ENCODE measurements at places on chromosomes 1 and 21.

- peak; percentile 83 for DNase-seq
Observed at GRCh38 chr1:33256471-33257206, at the start of gene ZNF362. TSS of gene ZNF362 (plus strand) at chr1:33256492. CDS start at chr1:33270575, 14,083 bp downstream.

GRCh38 chr1:246317332-246318035 lies 189.6 kb downstream of the SMYD3 start:
- no peak for DNase-seq

DNA sequence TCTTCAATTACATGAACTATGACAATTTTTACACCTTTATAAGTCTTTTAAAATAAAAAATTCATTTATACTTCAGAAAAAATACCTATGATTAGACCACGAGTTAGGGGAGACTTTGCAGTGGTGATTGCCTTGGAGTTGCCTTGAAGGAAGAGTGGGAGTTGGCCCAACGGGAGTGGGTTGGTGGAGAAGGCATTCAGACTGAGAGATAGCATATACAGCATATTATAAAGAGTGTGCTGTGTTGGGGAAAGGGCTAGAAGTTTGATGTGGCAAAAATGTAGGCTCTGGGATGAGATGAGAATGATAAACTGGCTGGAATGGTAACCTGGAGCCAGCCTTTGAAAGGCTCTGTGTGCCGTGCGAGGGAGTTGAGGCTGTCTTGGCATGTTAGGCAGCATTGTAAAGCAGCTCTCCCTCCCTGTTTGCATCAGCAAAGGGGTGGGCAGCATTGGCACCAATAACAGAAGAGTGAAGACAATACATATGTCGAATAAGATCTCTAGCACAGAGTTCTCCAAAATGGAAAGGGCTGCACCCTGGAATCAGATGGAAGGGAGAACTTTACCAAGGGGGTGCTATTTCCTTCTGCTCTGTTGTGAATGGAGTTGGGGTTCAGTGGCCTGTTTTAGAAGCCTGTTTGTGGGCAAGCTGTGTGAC lies 24.4 kb downstream of the MPZL1 start:
- DNase-seq: no peak

DNA sequence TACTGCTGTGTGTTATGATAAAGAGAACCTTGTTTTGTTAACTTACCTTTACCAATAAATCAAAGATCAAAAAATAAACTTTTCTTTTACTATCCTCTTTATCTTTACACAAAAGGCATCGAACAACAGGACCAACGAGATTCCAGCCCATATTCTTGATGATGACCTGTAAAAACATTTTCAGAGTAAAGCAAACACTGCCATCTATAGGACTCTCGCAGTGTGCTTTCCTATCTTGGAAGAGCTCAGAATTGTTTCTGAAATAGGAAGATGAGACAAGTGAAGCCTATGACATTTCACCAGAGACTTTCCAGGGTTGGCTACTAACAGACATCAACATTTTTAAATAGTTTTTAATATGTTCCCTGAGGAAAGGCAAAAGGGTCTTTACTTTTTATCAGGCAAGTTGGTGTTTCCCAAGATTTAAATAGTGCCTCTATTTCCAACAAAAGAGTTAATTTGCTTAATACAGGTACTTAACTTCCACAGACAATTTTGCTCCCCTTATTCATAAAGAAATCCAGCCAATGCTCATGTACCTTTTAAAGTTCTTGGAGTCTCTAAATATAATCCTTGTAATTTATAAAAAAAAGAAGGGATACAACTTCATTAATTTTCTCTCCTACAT lies 7.3 kb downstream of the GLMN start:
- peak; percentile 57 for DNase-seq

- no peak for DNase-seq
Observed at GRCh38 chr1:57623039-57623790, 199.4 kb upstream of the DAB1 start.
